ENCODE measurements at places on chromosomes 4 and X.

GRCh38 chrX:24055043-24055356, 244 bp downstream of the EIF2S3 start:
- no peak for DNase-seq

DNA sequence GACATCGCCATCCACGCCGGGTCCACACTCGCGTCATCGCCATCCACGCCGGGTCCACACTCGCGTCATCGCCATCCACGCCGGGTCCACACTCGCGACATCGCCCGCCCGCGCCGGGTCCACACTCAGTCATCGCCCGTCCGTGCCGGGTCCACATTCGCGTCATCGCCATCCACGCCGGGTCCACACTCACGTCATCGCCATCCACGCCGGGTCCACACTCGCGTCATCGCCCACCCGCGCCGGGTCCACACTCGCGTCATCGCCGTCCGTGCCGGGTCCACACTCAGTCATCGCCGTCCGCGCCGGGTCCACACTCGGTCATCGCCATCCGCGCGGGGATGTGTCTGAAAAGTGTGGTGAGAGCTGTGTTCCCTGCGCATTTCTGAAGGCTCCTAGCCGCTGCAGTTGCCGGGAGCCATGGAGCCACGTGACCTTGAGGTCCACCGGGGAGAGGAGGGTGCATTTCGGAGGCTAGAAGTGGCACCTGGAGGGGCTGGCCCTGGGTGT, 17.3 kb downstream of the PCGF3 start:
- DNase-seq, result no peak

- no peak for DNase-seq
These were observed 30.4 kb upstream of the EMCN start for GRCh38 chr4:100548200-100548560.

- no peak for DNase-seq
These were observed 733.4 kb downstream of the ADGRL3 start for GRCh38 chr4:61933527-61933926.

DNA sequence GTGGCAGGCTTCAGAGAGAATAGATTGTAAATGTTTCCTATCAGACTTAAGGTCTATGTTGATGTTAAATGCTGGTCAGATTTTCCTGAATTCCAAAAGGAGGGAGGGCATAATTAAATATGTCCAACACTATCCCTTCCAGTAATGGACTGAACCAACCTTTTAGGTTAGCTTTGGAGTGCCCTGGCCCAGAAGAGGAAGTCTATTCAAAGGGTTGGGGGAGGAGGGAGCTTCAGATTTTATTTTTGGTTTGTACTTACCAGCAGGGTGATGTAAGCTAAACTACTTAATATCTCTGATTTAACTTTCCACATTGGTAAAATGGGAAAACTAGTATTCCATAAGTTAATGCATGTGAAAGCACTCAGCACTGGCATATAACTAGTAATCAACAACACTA, 91.1 kb downstream of the RBM46 start:
- DNase-seq, result no peak

- DNase-seq, result no peak
These were observed 38.5 kb downstream of the TRMT44 start for GRCh38 chr4:8478801-8479744.

DNA sequence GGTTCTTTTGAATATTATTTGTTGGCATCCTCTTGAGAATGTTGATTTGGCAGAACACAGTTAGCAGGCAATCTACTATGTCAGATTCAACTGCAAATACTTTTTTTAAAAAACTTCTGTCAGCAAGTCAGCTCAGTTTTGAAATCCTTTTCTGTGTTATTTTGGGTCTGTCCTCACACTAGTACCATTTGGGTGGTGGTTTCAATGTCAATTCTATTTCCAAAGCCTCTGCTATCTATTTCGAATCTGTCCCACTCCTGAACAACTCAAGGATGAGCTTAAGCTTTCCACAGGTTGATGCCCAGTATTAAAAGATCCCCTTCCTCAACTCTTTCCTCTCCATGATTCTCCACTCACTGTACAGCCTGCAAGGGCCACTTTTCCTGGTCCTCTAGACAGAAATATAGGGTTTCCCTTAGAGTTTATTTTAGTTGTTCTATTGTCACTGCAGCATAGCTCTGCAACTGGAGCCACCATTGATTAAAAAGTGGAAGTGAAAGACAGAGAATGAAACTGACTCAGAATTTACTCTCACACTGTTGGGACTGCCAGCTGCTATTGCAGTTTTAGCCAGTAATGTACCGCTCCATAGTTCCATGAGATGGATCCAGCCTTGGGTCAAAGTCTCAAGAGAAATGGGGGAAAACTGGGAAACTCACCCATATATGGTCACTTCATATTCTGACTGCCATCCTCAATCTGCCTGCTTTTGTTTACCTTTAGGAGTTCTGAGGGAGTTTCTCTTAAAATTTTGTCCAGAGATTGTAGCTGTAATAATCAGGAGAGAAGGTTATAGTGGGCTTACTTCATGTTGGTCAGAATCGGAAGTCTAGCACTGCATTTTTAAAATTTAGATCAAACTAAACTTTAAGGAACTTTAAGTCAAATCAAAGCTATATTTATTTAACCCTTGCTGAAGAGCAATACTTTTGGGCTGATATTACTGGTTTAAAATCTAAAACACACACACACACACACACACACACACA, 14.6 kb downstream of the HDX start:
- DNase-seq, result no peak

DNA sequence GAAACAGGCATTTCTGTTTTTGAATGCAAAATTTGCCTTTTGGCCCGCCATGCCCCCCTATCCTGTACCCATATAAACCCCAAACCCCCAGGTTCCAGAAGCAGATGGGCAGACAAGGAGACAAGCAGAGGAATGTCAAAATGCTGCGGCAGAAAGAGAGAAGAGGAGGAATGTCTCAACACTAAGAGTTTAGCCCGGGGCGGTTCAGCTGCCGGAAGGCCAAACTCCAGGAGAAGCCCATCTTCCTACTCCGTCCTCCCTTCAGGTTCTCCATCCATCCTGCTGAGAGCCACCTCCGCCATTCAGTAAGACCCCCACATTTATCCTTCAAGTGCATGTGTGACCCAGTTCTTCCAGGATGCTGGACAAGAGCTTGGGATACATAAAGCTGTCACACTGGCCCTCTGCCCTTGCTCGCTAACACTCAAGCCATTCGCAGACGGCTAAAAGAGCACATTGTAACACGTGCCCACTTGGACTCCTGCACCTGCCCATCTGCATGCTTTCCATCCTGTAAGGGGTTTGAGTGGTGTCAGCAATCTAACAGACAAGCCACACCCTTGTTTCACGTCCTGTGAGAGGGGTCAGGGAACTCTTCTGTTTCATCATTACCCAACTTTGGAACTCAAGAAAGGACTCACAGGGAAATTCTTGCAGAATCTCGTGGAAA, 31.3 kb downstream of the TLR10 start:
- DNase-seq, result no peak

DNA sequence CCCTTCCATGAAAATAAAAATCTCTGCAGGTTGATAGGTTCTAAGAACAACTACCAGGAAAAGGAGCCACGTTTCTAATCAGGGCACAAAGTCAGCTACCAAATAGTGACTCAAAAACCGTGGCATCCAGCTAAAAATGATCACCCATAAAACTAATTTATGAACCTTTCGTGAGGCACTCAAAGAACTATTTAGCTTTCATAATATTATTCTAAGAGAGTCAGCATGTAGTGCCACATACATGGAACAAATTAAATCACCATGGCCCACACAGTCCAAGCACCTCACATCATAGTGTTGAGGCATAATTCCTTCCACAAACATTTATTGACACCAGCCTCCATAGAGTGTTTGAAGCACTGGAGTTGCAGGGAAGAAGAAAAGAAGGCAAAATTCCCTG, 252.0 kb upstream of the PPARGC1A start:
- no peak for DNase-seq

GRCh38 chr4:118410138-118410537, 57.3 kb upstream of the PRSS12 start:
- DNase-seq, result no peak

DNA sequence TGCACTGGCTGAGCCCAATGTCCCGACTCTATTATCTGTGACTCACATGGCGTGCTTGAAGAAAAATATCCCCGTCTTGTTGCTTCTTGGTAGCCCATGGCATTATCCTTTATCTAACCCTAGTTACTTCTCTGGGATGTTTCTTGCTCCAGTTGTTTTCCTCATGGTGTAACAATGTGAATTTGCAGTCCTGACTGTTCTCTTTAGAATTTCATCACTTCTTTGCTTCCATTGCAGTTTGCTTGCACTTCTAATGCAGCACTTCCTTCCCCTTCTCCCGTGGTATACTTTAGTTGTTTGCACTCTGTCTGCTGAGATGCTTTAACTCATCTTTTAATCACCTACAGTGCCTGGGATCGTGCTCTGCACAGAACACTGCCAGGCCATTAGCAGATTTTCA, 126.9 kb downstream of the MAML3 start:
- no peak for DNase-seq

GRCh38 chrX:129759576-129760061, 20.1 kb upstream of the SASH3 start:
- peak; percentile 45 for DNase-seq

GRCh38 chrX:70554523-70554922, 109.9 kb downstream of the DLG3 start:
- DNase-seq, result no peak

DNA sequence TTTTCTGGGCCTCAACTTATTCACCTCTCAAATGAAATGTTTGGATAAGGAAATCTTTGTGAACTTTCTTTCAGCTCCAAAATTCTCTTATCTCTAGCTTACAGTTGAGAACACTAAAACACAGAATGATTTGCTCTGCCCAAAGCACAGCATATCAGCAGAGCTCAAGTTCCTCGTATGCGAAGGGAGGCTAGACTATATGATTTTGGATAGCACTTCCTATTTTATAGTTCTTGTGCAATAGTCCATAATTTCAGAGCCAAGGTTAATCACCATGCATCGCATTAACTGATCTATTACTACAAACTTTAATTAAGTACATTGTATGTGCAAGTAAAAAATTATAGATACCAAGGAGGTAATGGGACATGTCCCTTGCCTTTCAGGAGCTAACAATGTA, 27.0 kb upstream of the KLHL13 start:
- DNase-seq, result no peak

GRCh38 chr4:165345666-165346417, 18.4 kb downstream of the MSMO1 start:
- no peak for DNase-seq

DNA sequence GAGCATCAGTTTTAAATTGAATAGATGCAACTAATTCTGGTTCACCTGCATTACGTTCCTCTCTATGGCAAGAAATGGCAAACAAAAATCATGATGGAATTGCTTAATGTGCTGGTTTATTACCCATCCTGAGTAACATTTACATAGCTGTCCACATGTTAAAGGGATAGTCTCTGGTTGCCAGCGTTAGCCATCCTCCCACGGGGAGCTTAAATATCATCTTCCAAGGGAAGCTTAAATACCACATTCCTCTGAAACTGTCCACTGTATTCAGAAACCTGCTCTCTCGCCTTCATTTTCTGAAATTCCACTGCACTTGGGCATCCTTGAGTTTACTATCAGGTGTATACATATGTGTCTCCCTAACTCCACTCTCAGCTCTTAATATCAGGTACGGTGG, 586.6 kb downstream of the TLL1 start:
- no peak for DNase-seq

- no peak for DNase-seq
These were observed 27.2 kb downstream of the ANTXR2 start for GRCh38 chr4:80045786-80046185.

GRCh38 chr4:4820739-4821138, 38.7 kb upstream of the MSX1 start:
- DNase-seq, result no peak

DNA sequence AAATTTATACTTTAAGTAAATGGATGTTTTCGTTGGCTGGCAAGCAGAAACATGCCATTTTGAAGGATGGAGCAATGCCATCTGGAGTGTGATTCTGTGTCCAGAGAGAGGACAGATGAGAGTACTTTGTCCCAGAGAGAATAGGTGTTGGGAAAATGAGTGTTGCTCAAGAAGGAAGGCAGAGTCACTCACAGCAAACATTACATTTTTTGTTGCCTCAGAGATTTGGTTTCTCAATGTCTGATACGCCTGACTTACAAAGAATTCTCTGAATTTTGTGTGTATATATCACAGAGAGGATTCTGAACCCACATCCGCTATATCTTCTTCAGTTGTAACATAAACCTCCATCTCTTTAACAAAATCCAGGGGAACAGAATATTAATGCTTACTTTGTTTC, 102.8 kb upstream of the PCDH18 start:
- no peak for DNase-seq

- no peak for DNase-seq
These were observed 585.7 kb upstream of the PABPC4L start for GRCh38 chr4:134787315-134787714.

DNA sequence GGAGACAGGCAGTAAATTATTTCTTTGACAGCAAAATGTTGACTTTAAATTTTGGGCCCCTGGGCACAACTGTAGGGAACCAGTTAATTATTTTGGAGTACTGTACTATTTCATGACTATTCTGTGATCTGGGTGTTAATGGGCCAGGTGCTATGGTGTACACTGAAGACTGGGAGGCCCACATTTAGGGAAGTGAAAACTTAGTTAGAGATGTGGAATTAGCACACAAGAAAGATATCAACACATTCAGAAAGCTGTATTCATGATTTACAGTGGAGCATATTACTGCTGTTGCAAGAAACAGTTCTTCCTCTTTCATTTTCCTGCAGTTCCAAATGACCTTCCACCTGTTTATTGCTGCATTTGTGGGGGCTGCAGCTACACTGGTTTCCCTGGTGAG, 12.4 kb downstream of the PLP1 start:
- no peak for DNase-seq

DNA sequence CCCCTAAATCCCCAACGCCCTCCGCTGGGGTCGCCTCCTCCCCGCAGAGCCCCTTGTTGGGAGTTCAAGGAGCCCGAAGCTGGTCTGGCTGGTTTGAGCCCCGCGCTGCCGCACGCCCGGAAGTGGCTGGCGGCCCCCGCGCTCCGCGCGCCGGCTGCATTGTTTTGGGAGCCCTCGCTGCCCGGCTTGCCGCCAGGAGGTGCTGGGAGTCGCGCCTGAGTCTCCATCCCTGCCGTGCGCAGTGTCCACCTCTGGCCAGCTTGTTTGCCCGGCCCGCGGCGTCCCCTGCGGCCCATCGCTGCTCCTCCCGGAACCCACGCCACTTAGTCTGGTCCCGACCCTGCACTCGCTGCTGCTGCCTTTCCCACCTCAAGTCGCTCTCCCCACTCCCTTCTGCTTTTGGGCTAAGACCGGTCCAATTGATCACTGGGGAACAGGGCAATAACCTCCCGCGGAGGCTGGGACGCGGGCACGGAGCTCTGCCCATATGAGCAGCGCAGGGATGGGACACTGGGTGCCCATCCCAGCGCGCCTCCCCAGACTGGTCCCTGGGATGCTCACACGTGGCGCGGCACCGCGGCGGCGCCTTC, 2.2 kb upstream of the SFRP2 start:
- DNase-seq, result no peak
